ENCODE measurements at places on chromosomes 13 and 19. TPM values are rescaled to one million over a fixed set of nuclear protein-coding genes. Genes with fewer than 3 reads are reported as not detected.

The PRKCG gene
- total RNA-seq = 0.32 TPM

The ATP8B3 gene
- total RNA-seq = not detected

The DOCK9 gene
- 120 TPM for total RNA-seq

The TMC4 gene
- 386 TPM for total RNA-seq

The CYP4F2 gene
- 24.7 TPM for total RNA-seq

The ZNF382 gene
- total RNA-seq = 0.40 TPM

The TRPM4 gene
- 258 TPM for total RNA-seq

DNA sequence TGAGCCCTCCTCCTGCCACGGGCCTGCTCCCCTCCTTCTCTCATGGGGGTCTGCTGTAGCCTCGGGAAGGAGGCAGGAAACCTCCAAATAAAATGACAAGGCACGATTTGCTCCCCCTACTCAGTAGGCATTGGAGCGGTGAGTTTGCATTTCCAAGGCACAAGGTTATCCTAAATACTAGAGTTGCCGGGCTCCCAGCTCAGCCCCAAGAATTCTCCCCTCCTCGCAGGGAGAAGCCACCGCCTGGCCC, 1.5 kb downstream of the CEBPA start:
- no peak for DNase-seq

GRCh38 chr13:43731296-43731695, 55.5 kb downstream of the ENOX1 start:
- no peak for DNase-seq

- DNase-seq = no peak
These were observed 174.2 kb downstream of the TEX29 start for GRCh38 chr13:111494641-111495040.

DNA sequence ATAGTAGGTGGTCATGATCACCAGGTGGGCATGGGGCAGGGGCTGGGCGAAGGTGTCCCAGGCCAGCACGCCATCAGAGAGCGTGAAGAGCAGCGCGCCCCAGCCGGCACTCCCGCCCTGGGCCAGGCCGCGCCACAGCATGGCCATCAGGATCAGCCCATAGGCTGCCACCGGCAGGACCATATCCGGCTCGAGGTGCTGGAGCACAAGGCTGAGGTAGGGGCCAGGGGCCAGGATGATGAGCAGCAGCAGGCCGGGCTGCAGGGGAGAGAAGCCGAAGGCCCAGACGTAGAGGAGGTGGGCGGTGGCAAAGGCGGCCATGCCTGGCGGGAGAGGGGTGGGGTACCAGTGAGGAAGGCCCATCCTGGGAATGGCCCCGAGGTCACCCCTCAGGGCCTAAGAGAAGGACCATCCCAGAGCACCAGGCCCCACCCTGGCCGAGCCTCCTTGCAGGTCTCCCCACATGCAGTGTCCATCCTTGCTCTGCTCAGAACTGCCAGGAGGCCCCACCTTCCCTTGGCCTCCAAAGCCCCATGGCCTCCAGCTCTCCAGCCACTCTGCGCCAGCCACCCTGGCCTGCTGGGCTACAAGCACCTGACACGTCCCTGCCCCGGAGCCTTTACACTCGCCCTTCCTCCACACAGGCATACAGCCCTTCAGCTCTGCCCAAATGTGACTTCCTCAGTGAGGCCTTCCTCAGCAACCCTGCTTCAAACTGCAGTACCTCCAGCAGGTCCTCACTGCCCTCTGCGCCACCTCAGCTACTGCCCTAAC, 1.1 kb downstream of the TMEM86B start:
- no peak for DNase-seq

- DNase-seq = peak; percentile 66
These were observed 16.7 kb downstream of the SYDE1 start for GRCh38 chr19:15123900-15124299.

- no peak for DNase-seq
These were observed 9.2 kb downstream of the ZNF296 start for GRCh38 chr19:45066921-45067661.

DNA sequence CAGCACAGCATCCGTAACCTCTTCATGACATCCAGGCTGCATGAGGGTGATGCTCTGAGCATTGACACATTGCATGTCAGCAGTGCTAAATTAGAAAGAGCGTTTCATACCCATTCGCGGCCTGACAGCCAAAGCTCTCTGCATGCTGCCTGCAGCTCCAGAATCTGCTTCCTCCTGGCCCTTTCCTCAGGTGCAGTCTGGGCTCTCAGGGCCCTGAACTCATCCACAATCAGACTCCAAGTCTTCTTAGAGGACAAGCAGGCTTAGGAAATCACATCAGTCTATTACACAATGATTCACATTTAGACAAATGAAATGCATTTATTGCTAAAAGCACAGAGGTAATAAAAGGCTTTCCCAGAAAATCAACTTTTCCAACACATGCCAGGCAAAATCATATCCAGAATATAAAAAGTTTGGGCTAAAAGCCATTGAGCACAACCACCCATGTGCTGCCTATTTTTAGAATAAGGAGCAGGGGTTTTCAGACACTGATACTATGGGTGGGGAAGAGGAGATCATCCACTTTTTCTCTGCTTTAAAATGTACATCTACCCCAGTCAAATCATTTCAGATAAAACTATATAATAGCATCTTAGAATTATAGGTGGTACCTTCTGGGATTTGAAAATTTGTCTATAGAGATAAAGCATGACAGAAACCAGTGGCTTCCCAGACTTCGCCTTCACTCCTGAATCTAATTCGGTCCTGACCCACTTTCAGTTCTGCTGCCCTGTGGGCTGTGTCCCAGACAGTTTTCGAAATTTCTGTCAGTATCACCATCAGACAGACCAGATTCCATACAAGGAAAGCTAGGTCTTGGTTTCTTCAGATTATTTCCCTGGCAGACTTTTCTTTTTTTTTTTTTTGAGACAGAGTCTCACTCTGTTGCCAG, 109.3 kb downstream of the COL4A2 start:
- no peak for DNase-seq

GRCh38 chr13:22024381-22024994, 353.6 kb downstream of the FGF9 start:
- DNase-seq = no peak

GRCh38 chr13:42650506-42650905, 76.6 kb downstream of the TNFSF11 start:
- DNase-seq = no peak

DNA sequence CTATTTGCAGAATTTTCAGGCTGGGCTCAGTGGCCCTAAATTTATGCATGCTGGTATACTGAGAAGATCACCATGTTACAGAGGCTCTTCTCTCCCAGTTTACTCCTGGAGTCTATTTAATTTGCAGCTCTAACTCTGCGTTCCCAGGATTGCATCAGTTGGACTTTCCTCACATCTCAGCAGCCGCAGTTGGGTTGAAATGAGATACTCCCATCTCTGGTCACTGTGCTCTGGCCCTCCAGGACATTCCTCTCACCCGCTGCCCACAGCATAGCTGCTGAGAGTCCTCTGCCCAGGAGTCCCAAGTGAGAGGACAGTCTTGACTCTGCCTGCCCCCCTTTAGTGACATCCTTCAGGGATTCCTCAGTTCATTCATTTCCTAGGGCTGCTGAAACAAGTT, 150.9 kb downstream of the LACC1 start:
- no peak for DNase-seq

GRCh38 chr13:110841846-110842245, 73.0 kb downstream of the ANKRD10 start:
- no peak for DNase-seq

GRCh38 chr19:30223866-30224688, 148.1 kb upstream of the ZNF536 start:
- no peak for DNase-seq

DNA sequence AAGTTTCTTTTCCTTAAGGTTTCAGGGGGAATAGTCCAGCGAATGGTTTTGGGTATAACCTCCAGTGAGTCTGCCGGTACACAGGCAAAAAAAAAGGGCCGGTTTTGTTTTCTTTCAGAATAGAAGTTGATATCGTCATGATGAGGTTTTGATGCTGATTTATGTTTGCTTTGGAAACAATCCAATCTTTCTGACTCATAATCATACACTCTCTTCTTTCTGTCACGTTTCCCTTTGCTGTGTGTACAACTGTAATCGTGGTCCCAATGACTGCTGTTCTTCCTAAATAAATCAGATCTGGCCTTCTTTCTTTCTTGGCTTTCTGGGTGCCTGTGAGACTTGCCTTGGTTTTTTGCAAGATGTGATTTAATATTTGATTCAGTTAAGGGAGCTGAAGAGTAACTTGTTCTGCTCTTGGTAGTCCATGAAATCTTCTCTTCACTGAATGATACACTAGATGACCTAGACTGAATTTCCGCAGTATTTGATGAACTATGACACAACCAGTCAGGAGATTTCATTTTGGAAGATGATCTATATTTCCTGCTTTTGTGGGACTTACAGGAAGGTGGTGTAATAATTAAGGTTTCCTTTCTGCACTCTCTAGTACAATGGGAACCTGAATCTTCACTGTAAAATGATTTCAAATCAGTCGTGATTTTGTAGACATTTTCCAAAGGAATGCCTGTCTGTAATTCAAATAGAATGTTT, 34.9 kb upstream of the METTL21C start:
- DNase-seq = no peak

DNA sequence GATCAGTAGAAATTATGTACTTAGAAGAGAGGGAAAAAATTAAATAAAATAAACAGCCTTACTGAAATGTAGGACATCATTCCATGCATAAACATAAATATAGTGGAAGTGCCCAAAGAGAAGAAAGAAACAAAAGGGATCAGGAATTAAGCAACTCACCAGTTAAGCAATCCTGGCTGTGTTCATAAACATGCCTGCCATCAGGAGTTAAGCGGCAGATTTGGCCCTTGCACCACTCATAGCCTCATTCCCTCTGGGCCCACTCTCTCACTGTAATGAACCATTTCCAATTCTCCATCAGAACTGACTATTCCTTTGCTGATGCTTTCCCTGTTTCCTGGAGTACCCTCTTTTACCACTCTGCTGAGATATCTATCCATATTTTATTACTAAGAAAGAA, 281.4 kb downstream of the LHFPL6 start:
- no peak for DNase-seq

- no peak for DNase-seq
These were observed 453.0 kb downstream of the SLITRK5 start for GRCh38 chr13:88124142-88124541.

DNA sequence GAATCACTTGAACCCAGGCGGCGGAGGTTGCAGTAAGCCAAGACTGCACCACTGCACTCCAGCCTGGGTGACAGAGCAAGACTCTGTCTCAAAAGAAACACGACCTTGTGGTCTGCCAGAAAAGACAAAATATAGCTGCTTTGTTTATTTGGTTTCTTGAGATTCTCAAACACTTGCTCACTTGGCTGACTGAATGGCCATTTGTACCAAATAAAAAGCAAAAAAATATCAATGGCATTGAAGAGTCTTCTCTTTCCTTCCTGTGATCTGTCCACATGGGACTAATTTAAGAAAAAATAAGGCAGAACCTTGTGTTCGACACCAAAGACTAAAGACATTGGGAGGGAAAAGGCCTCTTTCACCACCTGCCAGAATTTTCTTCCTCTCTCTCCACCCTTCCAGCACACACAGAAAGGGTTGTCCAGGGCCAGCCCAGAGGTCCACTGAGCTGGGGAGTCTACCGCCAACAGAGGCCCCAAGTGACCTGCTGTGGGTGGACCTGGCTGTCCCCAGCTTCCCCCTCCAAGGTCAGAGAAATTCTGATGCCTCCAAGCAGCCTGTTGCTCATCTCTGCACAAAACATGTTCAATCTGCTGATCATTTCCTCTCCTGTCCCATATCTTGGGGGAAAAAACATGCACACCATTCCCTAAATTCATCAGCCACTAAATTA, 5.9 kb downstream of the BRME1 start:
- DNase-seq = no peak

- DNase-seq = no peak
These were observed 834.5 kb downstream of the GPC5 start for GRCh38 chr13:92232871-92233270.

DNA sequence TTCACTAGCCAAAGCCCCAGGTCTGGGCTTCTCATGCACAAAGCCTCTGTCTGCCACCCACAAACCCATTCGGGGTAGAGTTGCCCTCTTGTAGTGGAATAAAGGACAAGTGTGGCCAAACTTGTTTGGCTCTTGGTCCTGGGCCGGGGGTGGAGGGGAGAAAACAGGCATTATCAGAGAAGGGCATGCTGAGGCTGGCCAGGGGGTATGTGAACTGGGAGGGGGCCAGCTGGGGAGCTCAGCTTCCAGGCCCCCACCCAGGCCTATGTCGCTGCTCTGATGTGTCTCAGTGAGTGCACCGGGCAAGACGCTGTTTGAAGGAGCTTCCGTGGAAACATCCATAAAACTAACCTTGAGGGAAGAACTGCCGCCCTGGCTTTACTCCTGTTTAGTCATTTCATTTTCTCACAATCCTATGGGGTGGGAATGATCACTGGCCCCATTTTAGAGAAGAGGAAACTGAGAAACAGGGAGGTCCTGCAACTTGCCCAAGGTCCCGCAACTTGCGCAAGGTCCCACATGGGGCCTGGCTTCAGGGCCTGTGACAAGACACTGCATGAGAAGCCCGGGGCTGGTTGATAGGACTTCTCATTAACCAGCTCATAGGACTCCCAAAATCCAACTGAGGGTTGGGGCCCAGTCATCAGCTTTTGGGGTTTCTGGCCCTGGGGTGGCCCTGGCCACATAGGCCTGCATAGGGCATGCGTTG, 30.8 kb downstream of the CCNE1 start:
- no peak for DNase-seq

DNA sequence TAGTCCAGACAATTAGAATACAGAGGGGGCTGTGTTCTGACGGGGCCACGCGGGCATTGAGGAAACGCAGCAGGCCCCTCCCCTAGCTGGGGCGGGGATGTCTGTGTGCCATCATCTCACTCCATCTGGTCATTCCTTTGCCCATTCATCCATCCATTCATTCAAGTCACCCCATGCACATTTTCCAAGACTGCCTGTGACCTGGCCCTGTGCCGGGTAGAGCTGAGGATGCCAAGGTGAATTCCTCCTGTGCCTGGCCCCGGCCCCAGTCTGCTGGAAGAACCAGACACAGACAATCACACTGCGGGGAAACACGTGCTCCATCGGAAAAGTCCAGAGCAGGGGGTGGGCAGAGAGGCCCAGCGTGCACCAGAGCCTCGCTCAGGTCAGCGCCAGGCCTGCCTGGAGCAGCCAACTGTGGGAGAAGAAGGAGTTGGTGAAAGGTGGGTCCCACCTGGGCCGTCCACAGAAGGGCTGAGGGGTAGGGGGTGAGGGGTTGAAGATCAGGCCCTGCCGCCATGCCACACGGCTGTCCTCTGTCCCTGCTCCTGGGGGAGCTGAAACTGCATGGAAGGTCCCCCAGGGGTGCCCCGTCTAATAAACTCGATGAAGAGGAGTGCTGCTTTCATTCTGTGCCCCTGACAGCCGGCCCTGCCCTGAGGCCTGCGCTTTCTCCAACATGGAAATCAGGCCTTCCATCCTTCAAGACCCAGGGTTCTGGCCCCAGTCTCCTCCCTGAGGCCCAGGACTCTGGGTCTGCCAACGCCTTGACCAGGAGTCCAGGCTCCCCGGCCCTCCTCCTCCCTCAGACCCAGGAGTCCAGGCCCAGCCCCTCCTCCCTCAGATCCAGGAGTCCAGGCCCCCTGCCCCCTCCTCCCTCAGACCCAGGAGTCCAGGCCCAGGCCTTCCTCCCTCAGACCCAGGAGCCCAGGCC, 1.6 kb upstream of the CACNG6 start:
- DNase-seq = no peak

GRCh38 chr19:13843104-13843921, 33.6 kb upstream of the NANOS3 start:
- DNase-seq = peak; percentile 75
